ENCODE measurements at places on chromosomes 5 and 9.

DNA sequence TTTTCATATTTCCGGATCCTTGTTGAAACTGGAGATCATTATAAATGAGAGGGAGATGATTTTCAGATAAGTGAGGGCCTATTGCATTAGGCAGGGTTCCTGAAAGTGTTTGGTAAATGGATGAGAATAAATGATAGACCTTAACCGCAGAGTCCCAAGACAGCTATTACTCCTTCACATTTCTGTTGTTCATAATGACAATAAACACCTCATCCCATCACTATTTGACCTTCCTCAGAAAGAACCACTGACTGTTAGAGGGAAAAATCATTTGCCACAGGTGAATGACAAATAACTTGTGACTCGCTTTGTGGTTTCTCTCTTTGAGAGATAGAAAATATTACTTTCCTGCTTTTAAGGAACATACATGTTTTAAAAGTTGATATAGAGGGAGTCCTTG lies 47.3 kb upstream of the TRMT10B start:
- no peak for DNase-seq

- DNase-seq, result no peak
Observed at GRCh38 chr5:14597080-14597479, 15.5 kb downstream of the OTULINL start.

DNA sequence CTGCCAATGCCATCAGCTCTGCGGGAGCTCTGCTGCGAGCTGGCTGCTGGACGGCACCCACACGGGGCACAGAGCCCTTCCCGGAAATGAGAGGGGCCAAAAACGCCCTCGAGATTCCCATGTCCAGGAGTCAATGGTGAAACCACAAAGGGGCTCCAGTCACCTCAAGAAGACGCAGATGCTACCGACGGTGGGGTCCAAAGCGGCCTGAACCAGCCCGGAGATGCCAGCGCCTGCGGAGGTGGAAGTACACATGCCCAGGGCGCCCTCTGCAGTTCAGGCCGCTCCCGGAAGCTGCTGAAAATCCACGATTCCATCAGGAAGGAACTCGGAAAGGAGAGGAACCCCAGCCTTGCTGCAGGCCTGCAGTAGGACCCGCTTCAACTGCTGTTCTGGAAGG lies 82.4 kb upstream of the SELENOP start:
- peak; percentile 52 for DNase-seq

- DNase-seq, result no peak
Observed at GRCh38 chr9:104992659-104993058, 64.7 kb upstream of the ABCA1 start.

DNA sequence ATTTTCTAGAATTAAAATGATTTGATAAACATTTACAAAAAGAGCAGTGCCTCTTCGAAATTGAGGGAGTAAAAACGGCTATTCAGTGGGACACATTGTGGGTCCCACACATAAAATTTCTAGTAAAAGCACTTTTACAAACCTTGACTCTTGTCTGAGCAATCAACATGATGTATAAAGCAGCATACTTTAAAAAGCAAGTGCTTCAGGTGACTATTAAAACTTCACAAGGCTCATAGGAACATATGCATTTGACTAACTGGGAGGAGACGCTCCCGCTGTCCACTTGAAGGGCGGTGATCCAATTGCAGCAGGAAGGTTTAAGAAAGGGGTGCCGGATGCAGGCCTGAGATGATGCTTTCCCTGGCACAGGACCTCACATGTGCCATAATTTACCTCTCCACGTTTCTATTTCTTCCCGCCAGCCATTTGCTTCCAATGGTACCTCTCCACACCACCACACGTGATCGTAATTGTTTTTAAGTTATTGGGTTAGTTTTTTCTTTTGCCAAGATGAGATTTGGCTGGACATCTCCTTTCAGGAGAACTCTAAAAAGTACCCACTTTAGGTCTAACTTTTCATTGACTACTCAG lies 1.8 kb downstream of the MCTP1 start:
- no peak for DNase-seq

DNA sequence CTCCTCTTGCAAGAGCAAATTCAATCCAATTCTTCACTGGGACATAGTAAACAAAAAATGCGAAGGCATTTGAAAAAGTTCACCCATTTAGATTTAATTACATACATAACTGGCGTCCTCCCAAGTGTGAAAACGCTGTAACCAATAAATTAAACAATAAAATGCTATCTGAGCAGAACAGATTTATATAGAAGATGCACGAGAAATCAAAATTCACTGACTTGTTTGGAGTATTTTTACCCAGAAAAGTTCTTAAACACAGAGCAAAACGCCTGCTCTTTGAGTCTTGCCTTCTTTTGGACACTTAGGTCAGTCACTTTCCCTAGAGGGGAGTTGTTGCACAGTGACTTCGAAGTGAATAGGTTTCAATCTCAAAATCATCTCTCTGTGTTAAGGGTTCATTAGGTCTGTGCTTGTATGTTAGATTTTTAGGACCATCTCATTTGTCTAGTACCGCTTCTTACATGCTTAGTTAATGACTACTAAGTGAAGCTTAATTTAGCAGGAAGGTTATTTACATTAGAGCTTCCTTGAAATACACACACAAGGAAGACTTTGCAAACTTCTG lies 1.9 kb downstream of the ALDH1A1 start:
- DNase-seq, result no peak

DNA sequence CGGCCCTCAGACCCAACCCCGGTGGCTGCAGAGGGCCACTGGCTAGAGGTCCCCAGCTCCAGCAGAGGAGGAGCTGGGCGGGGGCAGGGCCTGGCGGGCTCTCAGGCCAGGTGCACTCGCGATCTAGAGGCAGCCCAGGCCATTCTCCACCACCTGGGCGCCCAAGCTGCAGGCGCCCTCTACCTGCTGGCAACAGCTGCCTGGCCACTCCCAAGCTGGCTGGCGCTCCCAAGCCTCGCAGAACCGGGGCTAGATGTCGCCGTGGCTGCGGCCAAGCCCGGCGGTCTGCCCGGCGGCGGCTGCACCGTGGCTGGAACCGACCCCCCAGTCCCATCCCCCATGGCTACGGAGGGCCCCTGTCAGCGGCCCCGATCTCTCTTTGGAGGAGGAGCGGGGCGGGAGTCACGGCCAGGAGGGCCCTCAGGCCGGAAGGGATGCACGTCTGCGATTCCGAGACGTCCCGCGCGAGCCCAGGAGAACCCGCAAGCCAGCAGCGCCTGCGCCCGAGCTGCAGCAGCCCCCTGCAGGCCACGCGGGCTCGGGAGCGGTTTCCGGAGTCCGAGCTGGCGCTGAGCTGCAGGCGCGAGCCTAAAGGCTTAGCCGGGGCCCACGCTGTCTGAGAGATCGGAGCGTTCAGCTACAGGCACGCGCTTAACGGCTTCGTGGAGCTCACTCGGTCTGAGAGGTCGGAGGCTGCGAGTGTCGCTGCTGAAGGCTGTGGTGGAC lies 44.3 kb upstream of the BICD2 start:
- peak; percentile 82 for DNase-seq

DNA sequence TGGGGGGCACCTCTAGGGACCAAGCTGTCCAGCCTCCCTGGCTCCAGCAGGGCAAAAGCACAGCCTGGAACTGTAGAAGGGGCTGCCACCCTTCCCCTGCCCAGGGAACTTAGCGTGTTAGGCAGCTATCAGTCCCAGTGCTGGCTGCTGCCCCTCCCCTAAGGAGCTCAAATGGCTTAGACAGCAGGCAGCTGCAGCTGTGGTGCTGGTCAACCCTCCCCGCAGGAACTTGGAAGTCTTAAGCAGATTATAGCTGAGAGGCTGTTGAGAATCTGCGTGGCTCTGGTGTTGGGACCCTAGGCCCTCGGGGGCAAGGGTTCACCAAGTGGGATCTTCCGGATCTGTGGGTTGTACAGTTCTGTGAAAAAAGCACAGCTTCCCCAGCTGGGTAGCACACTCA lies 536.5 kb upstream of the CDH10 start:
- no peak for DNase-seq

- DNase-seq, result no peak
Observed at GRCh38 chr5:61626639-61627282, 294.7 kb downstream of the ZSWIM6 start.

DNA sequence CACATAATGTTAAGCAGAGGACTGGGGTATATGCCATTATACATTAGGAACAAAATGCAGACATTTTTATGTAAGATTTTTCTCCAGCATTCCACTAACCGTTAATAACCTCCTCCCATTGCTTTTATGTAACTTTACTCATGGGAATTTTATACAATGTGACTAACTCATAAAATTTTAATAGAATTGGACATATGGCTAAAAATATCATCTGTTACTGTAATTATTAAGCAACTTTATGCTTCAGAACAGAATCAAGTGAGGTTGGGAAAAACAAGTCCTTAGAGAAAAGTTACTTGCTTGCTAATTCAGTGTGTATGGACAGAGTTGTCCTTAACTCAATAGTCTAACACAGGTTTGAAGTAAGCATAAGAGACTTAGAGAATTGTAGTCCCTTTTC lies 54.8 kb upstream of the PCSK1 start:
- no peak for DNase-seq

GRCh38 chr9:131094622-131095021 lies 1.7 kb upstream of the AIF1L start:
- no peak for DNase-seq

- no peak for DNase-seq
Observed at GRCh38 chr5:155106221-155106620, 92.7 kb downstream of the KIF4B start.

- DNase-seq, result no peak
Observed at GRCh38 chr5:82975396-82975795, 101.8 kb downstream of the TMEM167A start.

- DNase-seq, result peak; percentile 80
Observed at GRCh38 chr9:86637515-86637914, 283.3 kb upstream of the TUT7 start.

DNA sequence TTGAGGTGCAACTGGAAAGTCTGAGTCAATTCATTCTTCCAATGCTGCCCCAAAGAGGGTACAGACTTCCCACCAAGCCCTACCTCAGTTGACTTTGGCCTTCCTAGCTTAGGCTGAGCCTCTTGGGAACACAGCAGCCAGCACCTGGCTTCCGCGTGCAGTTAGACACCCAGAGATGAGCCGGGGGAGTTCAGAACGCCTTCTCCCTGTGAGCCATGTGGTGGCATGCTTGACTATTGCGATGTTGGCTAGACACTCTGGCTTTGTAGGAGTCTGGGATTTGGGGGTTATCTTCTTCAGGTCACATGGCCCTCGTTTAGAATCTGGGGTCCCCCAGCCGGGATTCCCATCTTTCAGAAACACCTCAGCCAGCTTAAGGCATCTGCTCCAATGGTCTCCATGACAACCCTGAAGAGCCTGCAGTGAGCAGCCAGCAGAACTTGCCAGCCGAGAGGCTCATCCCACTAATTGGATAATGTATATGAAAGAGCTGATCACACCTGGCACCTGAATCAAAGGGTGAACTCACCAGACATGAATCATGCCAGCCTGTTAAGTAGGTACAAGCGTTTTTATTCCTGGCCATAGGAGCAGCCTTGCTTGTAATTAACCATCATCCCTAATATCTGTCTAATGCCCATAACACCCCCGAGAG lies 167.5 kb downstream of the SYK start:
- no peak for DNase-seq

DNA sequence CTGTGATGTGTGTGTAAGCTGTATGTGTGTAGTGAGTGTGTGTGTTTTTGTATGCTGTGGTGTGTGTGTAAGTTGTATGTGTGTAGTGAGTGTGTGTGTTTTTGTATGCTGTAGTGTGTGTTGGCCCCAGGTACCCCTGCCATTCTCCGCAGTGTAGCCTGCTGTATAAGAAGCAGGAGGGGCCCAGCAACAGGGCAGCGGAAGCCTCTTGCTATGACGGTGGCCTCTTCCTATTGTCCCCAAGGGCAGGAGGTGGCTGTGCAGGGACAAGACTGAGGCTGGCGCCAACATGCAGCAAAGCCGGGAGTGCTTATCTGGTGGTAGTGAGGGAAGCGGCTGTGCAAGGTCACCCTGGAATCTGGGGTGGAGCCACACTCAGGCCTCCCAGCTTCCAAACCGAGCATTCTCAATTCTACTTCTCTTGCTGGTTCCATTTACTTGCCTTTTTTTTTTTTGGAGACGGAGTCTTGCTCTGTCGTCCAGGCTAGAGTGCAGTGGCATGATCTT lies 5.1 kb downstream of the SPAAR start:
- no peak for DNase-seq

- no peak for DNase-seq
Observed at GRCh38 chr5:71955723-71956122, 151.6 kb upstream of the MAP1B start.

DNA sequence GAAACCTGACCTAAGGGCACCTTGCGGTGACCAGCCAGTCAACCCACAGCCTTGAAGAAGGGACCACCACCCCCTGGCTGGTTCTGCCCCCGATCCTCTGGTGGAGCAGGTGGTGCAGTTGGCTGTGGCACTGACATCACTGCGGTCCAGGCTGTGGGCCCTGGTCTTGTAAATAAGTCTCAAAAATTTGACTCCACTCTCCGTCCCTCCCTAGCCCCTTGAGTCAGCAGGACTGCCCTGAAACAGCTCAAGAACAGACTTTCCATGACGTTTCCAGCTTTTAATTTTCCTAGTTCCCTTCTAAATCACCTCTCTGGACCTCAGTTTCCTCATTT lies 134.8 kb upstream of the BOD1 start:
- DNase-seq, result no peak

GRCh38 chr5:59238126-59238902 lies 655.2 kb downstream of the PDE4D start:
- DNase-seq, result no peak

DNA sequence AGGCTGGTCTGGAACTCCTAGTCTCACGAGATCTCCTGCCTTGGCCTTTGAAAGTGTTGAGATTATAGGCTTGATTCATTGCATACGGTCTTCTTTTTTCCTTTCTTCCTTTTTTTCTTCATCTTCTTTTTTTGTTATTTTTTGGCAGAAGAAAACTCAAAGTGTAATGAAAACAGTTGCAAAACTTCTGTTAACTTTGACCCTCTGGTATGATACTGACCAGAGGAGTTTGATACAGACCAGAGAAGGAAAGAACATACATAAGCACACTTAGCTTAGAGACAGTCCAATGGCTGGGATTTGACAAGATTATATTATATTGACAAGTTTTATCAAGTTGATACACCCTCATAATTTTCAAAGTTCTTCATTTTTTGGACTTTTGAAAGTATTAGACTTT lies 181.2 kb downstream of the NFIB start:
- no peak for DNase-seq

DNA sequence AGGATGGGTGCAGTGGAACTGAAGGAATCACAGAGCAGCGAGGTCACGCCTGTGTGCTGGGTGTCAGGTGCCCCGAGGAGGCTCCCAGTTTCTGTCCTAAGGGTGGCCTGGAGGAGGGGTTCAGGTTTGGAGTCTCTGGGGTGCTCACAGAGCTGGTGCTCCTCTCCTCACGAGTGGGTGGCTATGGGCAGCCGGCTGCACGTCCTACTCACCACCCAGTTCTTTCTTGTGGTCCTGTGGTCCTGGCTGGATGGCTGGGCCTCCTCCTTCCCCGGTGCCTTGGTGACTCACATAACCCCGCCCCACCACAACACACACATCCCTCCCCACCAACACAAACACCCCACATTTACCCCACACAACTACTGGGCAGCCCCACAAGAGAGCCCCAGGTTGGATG lies 9.9 kb upstream of the PTGS1 start:
- no peak for DNase-seq

GRCh38 chr9:96554801-96555566 lies 64.7 kb downstream of the CDC14B start:
- no peak for DNase-seq

- DNase-seq, result no peak
Observed at GRCh38 chr9:37921546-37922300, 17.8 kb upstream of the SLC25A51 start.

- DNase-seq, result no peak
Observed at GRCh38 chr5:124180299-124180874, 566.1 kb downstream of the ZNF608 start.
